RPMI7951 (cell line): ENCODE measurements at places on chromosomes 5 and 9.

DNA sequence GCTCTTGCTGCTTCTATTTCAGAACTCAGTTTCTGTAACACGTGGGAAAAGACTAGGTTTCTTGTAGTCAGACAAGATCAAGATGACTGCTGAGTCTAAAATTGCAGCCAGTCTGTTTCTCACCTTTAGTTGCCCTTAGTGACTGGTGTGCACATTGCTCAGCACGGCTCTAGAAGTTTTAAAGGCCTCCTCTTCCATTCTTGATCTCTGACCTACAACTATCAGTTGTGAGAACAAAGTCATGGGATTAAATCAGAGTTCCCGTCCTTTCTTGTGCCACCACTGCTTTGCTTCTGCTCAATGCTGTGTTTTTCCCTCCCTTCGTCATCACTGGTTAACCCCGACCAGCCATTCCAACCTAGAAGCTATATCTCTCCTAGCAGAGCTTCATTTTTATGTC lies 52.8 kb downstream of the GDA start:
- DNase-seq, result no peak

DNA sequence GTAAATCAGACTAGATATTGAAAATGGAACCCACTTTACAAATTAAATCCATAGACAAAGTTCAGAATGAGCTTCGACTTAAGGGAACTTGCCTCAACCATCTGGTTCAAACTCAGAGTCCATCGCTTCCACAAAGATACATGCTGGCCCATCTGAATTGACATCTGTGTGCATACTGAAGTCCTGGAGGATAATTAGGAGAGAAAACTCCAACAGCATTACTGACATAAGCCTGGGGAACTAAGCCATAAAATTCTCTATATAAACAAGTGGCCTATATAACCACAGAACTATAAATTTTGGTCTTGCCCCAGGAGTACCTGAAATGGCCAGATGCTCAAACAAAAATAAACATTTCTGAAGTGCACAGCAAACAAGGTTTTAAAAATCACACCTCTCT lies 94.4 kb downstream of the IZUMO3 start:
- DNase-seq, result no peak

GRCh38 chr5:92580814-92581213 lies 1000.2 kb downstream of the NR2F1-AS1 start:
- peak; percentile 57 for DNase-seq

GRCh38 chr5:2311851-2312250 lies 429.1 kb upstream of the IRX4 start:
- DNase-seq, result no peak

GRCh38 chr5:93569300-93570160 lies 11.5 kb downstream of the NR2F1-AS1 start:
- DNase-seq, result no peak

- no peak for DNase-seq
Observed at GRCh38 chr9:107586493-107586892, 96.9 kb upstream of the KLF4 start.

DNA sequence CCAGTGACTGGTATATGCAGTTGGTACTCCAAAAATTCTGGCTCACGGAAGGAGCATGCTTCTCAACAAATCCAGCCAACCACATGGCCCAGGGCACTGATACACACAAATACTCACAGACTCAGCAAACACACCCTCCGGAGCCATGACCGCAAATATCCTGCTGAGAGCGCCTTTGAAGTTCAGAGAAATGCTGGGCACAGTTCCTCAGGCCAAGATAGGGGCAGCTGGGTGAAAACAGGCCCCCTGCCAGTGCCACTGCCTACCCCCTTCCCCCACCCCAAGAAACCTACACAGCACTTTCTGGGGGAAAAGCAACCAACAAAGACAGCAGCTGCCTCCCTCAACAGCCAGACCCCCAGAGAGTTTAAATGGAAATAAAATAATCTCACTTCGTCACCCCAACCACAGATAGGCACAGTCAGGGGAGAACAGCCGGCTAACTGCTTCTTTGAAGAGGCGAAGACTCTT lies 120.0 kb downstream of the C5orf15 start:
- peak; percentile 92 for DNase-seq

DNA sequence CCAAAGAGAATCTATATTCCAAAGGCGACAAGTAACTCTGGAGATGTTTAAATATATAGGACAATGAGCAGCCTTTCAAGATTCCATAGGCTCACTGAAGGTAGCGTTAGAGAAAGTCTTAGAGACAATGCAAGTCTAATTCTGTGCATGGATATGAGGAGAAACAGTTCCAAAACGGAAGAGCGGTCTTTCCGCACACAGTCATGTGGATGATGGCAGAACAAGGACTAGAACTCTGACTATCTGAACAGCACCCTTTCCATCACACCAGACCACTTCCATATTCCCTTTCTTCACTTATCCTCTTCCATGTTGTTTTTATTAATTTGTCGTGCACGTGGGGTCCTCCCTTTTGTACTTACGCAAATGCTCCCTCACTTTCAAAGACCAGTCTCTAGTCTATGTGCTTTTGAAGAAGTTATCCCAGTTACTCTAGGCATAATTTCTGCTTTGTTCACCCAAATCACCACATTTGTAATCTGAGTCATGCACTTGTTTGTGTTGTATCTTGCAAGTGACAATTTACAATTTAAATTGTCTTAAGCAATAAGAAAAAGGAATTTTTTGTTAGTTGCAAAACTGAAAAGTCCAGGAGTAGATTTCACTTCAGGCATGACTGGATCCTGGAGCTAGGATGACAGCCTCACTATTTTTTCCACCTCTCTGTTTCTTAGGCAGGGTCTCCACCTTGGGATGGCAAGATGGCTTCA lies 116.0 kb upstream of the ADRA1B start:
- DNase-seq, result no peak

- DNase-seq, result no peak
Observed at GRCh38 chr9:131630205-131630831, 85.0 kb downstream of the PRRT1B start.

DNA sequence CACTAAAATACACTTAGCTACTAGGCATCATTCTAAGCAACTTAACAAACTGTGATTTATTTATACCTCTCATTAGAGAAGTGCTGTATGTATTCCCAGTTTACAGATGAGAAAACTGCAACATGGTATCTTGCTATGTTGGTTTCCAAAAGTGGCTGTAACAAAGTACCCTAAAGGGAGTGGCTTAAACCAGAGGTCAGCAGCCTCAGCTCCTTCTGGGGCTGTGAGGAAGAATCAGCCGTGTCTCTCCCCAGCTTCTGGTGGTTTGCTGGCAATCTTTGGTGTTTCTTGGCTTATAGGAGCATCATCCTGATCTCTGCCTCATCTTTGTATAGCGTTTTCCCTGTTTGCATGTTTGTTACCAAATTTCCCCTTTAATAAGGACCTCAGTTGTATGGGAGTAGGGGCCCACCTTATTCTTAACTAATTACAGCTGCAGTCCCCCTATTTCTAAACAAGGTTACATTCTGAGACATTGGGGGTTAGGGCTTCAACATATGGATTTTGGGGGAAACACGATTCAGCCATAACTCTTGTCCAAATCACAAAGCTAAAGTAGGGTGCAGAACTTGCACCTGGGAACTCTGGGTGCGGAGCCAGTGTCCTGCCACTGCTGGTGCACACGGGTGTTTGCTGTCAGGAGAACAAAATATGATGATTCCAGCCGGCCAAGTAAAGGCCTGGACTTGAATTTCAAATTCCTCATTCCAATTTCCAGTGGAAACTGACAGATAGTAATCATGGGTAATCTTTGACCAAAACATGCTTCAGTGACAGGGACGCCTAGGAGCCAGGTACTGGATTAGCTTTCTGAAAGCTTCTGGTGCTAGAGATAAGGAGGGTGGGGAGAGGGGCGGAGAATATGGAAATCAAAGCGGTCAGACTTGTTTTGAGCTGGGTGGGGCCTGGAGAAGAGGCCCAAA lies 43.3 kb downstream of the RAI14 start:
- DNase-seq, result no peak

DNA sequence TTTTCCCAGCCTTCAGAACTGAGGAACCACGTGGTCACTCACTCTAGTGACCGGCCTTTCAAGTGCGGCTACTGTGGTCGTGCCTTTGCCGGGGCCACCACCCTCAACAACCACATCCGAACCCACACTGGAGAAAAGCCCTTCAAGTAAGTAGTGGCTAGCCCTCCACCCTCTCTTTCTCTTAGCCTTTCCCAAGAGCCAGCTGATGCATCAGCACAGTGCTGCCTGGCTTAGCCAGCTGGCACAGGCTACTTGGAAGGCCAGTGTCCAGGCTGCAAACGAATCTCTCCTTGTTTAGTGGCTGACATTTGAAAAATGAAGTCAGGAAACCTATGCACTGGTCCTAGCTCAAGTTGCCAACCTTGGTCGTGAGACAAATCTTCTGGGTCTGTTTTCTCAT lies 91.1 kb downstream of the PRDM6 start:
- DNase-seq, result peak; percentile 22

- no peak for DNase-seq
Observed at GRCh38 chr9:79638806-79639205, 67.0 kb downstream of the TLE4 start.

DNA sequence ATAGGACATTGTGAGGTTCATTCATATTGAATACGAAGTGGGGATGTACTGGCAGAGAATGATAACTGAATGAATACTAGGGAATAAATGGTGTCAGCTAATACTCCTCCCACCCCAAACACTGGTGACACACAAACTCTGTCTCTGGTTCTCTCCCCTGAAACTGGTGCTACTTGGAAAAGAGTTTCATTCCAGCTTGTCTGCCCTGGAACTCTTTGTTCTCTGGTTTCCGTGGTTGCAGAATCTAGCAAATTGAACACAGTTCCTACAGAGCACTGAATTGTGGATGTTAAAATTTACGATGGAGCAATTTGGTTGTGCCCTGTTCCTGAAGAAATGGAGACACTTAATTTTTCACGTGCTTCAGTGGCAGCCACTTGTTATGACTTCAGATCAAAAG lies 181.7 kb downstream of the KCTD16 start:
- DNase-seq, result no peak

DNA sequence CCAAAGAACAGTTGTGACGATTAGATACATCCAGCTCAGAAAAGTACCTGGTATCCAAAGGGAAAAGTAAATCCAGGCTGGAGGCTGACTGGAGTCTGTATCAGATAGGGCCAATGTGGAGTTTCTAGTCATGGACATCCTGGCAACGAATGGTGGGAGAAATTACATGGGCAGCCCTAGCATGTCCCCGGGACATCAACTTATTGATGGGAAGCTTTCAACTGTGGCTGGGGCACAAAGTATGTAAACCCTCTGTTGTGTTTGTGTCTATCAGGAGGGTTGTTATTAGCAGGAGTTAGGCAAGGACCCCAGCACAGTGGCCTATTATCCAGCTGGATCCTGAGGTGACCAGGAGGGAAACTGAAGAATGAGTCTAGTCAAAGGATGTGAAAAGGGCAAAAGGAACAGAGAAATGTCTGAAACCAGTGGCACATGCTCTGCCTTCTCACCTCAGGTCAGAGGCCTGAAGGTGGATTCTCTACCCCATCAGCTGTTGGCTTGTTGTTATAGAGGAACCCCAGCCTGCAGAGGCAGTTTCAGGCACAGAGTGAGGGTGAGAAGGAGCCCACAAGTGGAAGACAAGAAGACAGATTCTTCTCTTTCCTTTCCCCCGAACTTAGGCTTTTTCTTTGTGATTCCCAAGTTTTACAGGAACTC lies 19.9 kb downstream of the IFNW1 start:
- no peak for DNase-seq

DNA sequence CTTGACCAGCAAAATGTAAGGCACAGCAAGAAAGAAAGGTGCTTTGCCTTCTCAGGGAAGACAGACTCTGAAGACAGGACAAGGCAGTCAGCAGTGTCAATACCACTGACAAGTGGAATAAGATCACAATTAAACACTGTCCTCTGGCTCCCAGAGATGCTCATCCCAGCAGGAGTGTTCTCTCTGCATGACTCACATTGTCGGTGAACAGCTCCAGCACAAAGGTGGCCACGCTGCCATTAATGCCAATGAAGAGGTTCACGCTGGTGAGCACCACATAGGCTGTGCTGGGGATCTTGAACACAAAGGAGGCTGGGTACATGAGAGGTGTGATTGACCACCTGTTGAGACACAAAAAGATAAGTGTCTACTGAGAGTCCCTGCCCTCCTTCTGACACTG lies 31.9 kb downstream of the NIPSNAP3B start:
- DNase-seq, result no peak

GRCh38 chr5:31809050-31809870 lies 170.3 kb downstream of the PDZD2 start:
- peak; percentile 68 for DNase-seq

DNA sequence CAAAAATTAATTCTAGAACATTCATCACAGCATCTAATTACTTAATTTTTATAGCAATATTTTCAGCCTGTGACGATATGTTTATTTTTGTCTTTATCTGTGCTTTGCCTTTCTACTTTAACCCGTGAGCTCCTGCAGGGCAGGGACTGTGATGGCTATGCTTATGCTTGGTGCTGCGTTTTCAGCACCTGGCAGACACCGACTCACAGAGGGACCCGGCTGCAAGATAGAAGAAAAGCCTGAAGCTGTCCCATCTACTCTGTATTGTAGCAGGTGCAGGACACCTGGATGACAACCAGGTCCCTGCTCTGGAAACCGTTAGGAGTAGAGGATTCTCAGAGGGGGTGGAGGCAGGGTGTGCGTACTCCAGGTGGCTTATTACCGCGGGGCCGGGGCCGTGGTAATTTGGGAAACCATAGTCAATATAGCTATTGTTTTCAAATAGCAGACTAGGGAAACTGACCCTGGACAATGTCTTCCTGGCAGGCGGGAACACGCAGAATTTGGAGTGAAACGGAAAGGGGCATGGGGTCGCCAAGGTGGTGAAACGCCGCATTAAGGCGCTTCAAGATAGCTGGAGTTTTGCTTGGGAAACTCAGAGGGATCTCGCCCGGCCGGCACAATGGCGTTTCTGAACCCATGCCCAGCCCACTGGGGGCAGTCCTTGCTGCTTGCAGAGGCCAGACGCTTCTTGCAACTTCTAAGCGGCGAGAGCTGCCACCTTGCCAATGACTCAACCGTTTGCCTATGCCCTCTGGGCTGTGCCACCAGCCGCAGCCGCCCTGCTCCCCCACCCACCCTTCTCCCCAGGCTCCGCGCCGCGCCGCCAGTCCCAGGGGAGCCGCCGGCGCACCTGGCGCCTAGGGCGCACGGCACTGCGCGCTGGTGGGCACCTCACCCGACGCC lies 140.1 kb upstream of the PALM2AKAP2 start:
- peak; percentile 79 for DNase-seq

DNA sequence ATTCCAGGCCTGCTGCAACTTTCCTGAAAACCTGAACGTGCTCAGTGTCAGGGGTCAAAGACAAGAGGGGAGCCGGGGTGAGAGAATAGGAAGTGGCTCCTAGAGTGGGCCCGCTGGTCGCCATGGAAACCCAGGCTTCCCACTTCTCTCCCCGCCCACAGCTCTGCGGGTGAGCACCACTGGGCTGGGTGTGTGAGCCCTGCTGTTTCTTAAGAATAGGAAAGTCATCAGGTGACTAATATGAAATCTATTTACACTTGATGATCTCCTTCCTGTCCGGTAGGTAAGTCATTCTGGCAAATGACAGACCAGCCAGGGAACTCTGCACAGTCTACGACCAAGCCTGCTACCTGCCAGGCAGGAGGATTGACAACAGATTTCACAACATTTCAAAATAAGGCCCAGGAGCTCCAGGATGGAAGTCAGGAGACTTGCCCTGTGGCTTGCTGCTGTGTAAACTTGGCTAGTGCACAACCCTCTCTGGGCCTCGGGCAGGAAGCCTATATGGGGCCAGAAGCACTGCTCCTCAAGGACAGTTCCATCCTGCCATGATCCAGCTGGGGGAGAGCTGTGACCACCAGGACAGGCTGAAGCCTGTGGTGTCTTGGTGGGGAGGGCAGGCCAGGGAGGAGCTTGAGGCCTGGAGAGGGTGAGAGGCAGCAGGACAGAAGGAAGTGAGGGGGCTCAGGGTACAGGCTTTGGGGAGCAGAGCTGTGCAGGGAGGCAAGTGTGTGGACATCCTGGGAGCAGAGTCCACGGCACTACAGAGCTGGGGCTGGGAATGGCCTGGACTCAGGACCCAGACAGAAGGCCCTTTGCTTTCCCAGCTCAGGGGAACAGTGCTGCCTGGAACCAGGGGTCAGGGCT lies 60.6 kb downstream of the SHB start:
- peak; percentile 87 for DNase-seq
